Effector memory CD8-positive, alpha-beta T cell (primary cell): ENCODE measurements at places on chromosomes 12 and 14.

GRCh38 chr14:35818346-35819115 lies 7.6 kb upstream of the BRMS1L start:
- DNase-seq: peak; percentile 22

DNA sequence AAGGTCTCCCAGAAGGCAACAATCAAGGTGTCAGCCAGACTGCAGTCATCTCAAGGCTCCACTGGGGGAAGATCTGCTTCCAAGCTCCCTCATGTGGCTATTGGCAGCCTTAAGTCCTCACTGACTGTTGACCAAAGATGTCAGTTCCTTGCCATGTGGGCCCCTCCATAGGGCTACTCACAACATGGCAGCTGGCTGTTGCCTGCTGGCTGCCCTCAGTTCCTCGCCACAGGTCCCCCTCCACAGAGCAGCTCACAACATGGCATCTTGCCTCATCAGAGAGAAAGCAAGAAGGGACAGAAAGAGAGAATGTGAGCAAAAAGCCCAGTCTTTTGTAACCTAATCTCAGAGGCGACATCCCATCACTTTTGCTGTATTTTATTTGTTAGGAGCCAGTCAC lies 34.4 kb upstream of the EGLN3 start:
- DNase-seq: no peak

GRCh38 chr12:92810370-92810769 lies 107.6 kb downstream of the PLEKHG7 start:
- DNase-seq: no peak

GRCh38 chr14:26525085-26525484 lies 72.7 kb downstream of the NOVA1 start:
- no peak for DNase-seq

GRCh38 chr14:62066304-62066703 lies 304.1 kb downstream of the SNAPC1 start:
- DNase-seq: no peak

GRCh38 chr12:52871291-52872039 lies 22.7 kb upstream of the KRT78 start:
- peak; percentile 37 for DNase-seq

DNA sequence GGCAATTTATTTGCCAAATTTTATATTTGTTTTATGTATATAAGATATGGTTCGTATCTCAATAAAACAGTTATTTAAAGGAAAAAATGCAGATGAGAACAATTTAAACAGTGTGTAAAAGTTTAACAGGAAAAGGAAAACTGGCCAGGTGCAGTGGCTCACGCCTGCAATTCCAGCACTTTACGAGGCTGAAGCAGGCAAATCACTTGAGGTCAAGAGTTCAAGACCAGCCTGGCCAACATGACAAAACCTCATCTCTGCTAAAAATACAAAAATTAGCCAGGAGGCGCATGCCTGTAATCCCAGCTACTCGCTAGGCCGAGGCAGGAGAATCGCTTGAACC lies 22.3 kb downstream of the G2E3 start:
- DNase-seq: no peak
